ENCODE measurements at places on chromosomes 4 and X.
A peak's percentile ranks its signal among the peaks of the same experiment; 100 is the strongest.

DNA sequence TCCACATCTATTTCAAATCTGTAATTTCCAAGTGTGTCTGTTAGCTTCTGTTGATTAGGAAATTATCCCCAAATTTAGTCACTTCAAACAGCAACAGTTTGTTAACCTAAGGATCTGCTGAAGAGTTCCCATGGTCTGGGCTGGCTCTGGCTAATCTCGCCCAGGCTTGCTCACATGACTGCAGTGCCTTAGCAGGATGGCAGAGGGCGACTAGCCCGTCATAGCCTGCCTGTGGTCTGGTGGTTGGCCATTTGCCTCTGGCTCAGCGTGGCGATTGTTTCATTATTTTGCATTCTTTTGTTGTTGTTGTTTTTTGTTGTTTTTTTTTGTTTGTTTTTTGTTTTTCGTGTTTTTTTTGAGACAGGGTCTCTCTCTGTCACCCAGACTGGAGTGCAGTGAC, 264.0 kb downstream of the TRIML1 start:
- no peak for DNase-seq

DNA sequence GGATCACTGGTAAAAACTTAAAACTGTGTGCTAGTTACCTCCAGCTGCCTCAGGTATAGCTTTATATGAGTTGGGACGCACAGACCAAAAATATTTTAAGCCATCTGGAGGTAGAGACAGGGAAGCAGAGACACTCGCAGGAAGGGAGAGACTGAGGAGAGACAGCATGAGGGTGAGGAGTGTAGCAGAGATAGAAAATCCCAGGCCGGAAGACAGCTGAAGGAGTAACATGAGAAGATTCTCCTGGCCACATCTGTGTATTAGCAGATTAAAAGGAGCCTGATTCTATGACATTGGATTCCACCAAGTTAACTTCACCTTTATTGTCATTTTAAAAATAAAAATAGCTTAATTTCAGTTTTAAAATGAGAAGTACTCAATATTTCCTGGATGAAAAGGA, 84.3 kb downstream of the PDLIM5 start:
- DNase-seq = no peak

DNA sequence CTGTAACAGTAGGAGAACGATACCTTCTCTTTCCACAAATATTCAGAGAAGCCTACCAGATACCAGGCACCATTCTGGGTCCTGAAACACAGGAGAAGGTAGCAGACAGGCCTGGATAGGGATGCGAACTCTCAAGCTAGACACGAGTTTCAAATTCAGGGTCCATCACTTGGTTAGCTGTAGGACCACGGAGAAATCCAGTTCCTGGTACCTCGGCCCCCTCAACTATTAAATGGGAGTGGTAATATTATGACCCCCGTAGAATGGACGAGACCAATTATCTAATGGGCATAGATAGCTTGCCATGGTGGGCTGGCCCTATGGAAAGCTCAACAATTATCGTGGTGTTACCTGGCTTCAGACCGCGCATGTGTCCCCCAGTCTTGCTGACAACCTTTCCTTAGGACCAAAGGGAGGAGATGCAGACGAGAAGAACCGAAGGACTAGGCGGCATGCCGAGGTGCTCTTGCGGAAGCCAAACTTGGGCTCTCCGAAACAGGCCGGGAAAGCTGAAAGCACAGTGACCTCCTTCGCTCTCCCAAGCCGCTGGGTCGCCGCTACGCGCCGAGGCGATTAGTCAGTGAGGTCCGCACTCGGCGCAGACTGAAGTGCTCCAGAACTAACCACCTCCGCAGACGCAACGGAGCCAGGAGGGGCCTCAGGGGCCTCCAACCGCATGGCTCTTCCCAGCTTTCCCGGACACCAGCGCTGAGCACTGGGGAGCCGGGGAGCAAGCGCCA, 19.6 kb downstream of the NKX3-2 start:
- peak; percentile 34 for DNase-seq

GRCh38 chr4:86720508-86721068, 126.5 kb downstream of the PTPN13 start:
- DNase-seq = peak; percentile 37

- DNase-seq = no peak
Measured at GRCh38 chr4:169252339-169253112, 18.2 kb downstream of the SH3RF1 start.

DNA sequence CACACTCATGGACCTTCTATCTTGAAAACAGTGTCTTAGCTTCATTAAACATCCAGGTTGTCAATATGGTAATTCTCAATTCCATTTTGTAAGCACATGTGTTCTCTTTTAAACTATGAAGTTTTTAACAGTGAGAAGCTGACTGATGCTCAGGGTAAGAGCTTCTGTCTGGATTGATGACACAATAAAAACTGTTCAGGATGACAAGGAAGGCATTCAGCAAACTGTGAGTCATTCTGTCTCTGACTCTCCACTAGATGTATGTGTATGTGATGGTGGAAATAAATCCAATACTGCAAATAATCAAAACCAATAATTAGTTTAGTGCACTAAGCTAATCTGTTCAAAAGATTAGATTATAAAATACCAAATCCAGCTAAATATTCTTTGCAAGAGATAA, 115.3 kb upstream of the ARX start:
- no peak for DNase-seq

GRCh38 chrX:55484948-55485347, 4.7 kb downstream of the USP51 start:
- no peak for DNase-seq

All from fibroblast of the aortic adventitia (primary cell).